Activated naive CD4-positive, alpha-beta T cell treated with Interleukin-2 at 50 U/mL for 16 hours (primary cell): ENCODE measurements at places on chromosomes 2 and 18.
A peak's percentile ranks its signal among the peaks of the same experiment; 100 is the strongest.

- DNase-seq = no peak
These were observed 389.8 kb downstream of the GALNT13 start for GRCh38 chr2:154261473-154262027.

- DNase-seq = no peak
These were observed 864.6 kb upstream of the FSHR start for GRCh38 chr2:50018921-50019320.

GRCh38 chr2:206616151-206616550, 26.1 kb upstream of the FAM237A start:
- no peak for DNase-seq

DNA sequence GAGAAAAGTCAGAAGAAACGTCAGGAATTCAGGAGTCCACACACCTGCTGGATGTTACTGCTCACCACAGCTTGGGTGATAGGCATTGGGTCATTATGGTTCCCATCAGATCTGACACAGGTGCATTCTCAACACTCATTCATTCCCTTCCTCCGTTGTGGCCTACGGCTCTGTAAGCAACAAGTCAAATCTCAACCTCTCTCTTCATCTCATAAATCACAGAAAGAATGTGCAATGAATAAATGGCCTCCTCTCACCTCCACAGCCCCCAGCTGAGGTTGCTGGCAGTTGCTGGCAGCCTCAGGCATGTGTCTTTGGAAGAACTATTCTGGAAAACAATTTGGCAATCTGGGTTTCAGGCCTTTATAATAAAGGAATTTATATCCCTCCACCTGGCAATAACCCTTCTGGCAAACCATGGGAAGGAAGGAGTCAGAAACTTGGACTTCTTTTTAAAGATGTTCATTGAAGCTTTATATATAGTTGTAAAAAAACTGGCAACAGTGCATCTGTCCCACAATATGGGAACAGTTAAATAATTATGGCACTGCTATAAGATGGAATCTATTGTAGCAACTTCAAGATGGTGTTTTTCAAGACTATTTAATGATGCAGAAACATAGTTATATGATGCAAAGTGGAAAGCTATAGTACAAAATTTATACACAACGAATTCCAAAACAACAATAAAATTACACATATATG, 175.4 kb downstream of the ANAPC1 start:
- DNase-seq = no peak

DNA sequence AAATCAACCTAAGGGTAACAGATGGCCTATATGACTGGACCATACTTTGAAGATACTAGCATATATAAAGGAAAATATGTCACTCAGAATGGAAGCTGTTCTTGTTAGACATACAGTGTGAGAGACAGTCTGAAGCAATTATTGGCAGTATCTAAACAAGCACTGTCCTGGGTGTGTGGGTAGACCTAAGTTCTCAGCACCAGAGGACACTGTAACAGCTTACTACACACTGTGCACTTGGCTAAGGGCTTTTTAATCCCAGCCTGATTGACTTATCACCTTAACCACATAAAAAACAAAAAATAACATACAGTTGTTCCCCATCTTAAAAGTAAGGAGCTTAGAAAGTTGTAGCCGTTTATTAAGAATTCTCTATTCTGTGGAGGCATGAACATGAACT, 1066.1 kb upstream of the FANCL start:
- DNase-seq = no peak

DNA sequence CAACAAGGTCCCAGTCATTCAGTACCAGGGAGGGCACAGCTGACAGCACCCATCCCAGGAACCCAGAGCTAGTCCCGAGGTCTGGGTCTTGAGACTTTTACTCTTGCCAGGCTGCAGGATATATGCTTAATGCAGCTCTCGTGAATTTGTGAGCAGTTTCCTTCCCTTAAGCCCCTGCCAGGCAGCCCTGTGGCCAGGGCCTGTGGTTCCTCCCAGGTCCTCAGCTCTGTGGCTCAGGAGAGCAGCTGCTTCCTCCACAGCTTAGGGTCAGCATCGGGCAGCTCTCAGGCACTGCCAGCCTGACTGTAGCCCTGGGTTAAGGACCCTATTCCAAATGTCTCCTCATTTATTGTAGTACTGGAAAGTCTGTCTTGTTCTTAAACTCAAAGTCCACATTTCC, 1384.8 kb downstream of the RPIA start:
- DNase-seq = no peak

GRCh38 chr2:16224298-16225045, 284.1 kb downstream of the MYCN start:
- no peak for DNase-seq

DNA sequence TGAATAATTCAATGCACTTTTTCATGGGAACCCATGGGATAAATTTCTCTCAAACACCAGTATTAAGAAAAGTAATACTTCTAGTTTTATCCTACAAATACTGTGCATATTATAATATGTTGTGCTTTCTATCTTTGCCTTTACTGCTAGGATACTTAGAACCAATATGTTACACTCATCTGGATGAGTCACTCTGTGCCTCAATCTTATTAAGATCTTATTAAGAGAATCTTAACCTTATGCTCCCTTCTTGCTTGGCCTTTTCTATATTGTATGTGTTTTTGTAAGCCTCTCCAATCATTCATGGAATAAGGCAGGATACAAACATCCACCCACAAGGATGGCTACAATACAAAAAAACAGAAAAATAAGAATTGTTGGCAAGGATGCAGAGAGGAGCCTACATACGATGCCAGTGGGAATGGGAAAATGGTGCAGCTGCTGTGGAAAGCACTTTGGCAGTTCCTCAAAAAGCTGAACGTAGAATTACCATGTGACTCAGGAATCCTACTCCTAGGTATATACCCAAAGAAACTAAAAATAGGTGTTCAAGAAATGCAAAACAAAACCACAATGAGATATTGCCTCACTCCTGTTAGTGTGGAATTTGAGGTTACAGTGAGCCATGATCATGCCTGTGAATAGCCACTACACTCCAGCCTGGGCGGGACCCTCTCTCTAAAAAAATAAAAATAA, 10.7 kb upstream of the TWSG1 start:
- DNase-seq = no peak

DNA sequence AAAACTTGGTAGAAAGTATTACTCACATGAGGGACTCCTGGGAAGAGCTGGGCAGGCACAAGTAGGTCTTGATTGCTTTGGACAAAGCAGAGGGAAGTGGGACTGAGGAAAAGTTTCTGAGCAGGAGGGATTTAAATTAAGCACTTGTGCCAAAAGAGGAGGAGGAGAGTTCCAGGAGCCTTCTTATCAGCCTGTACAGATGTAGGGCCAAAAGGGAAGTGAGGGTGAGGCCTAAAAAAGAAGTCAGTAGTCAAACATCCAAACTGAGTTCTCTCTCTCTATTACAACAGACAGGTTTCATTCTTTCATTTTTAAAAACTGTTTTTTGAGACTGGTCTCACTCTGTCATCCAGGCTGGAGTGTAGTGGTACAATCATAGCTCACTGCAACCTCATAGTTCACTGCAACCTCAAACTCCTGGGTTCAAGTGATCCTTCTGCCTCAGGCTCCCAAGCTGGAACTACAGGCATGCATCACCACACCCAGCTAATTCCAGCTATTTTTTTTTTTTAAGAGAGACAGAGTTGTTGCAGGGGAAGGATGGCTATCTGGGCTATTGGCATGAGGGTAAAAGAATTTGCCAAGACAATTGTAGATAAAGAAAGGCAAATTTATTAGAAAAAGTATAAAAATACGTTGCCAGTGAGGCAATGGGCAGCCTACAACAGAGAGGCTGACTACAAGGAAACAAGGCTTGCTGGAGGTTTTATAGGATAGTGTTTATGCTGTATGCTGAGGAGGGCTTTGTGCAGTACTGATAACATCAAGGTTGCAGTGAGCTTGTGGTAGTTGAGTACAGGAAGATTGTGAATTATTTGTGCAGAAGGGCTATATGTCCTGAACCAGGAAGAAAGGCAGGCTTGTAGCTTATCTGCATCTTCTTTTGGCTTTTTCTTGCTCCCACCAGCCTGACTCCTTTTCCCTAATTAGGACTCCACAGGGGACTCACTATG, 29.0 kb downstream of the CFAP210 start:
- DNase-seq = no peak

DNA sequence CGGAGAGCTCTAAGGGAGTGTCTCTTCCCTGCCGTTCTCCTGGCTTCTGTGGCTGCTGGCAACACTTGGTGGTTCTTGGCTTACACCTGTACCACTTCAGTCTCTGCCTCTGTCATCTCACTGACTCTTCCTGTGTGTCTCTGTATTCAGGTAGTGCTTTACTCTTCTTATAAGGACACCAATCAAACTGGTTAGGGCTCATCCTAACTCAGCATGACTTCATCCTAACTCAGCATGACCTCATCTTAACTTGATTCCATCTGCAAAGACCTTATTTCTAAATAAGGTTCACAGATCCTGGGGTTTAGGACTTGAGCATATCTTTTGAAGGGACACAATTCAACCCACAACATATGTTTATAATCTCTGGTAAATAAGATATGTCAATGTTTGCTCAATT, 51.6 kb upstream of the DSEL start:
- DNase-seq = no peak

- DNase-seq = peak; percentile 50
These were observed at the start of gene OTX1 for GRCh38 chr2:63050334-63051041. TSS of gene OTX1 (plus strand) at chr2:63050830. CDS start at chr2:63052991, 2,161 bp downstream.

DNA sequence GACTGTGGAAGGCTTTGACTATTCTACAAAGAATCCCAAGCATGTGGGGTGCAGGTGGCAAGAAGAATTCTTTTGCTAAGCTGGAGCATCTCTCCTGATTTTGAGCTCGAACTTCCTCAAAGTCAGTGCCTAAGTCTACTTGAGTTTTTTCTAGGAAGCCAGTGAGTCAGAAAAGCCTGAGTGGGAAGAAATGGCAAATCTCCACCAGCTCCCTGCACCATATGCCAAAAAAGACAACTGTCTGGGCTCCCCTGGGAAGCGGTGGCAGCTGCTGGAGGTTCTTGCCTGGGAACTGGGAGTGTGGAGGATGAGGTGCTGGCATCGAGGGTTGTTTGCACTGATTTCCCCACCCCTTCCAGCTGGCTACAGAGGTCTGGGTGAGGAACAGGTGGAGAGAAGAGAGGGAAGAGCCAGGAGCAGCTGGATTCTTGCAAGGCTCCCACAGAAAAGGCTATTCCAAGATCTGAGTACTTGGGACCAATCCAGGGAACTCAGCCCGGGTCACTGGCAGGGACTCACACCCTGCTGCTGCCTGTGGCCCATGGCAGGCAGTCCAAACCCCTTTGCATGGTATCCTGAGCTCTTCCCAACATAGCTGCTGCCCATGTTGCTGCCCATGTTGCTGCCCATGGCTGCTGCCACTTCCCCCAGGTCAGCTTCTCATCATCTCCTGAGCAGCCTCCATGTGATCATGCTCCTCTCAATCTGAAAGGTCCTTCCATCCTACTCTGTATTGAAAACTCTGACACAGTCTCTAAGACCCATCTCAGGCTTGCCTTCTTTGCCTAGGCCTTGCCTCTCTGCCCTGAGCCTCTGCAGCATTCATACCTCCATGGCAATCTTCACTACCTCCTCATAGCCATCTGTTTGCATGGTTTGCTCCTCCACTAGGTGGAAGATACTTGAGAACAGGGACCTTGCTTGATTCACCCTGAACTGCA, 128.3 kb upstream of the SPATS2L start:
- no peak for DNase-seq

- DNase-seq = no peak
These were observed 144.6 kb upstream of the RMP24 start for GRCh38 chr18:35827903-35828275.

- no peak for DNase-seq
These were observed 133.4 kb downstream of the AFF3 start for GRCh38 chr2:100008956-100009355.

- no peak for DNase-seq
These were observed 75.2 kb downstream of the KLHL29 start for GRCh38 chr2:23460228-23460627.

- no peak for DNase-seq
These were observed 8.3 kb downstream of the ATG16L1 start for GRCh38 chr2:233259730-233260129.

DNA sequence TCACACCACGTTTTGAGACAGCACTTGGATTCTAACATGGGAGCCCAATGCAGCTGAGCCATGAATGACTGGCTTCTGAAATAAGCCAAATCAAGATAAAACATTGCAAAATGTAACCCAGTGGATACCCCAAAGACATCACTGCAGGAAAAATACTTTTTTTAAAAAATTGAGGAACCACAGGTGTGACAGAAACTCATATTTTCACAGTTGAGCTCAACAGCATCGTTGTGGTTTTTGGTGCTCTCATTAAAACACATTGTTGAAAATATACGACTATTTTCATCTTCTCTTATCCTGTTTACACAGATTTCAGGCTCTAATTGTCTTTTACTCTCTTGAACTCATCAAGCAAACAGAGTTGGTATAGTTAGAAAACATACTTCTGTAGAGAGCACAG, 429.3 kb upstream of the VRK2 start:
- DNase-seq = no peak

- no peak for DNase-seq
These were observed 43.9 kb downstream of the TOGARAM2 start for GRCh38 chr2:29024882-29025430.

DNA sequence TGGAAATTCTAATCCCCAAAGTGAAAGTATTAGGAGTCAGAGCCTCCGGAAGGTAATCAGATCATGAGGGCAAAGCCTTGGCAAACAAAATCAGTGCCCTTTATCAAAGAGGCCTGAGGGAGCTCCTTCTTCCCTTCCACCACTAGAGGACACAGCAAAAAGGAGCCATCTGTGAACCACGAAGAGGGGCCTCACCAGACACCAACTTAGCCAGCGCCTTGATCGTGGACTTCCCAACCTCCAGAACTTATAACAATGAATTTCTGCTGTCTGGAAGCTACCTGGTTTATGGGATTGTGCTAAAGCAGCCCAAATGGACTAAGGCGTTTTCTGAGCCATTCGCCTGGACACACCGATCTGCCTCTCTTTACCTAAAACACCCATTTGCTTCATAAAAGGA, 133.1 kb downstream of the EIPR1 start:
- DNase-seq = no peak

DNA sequence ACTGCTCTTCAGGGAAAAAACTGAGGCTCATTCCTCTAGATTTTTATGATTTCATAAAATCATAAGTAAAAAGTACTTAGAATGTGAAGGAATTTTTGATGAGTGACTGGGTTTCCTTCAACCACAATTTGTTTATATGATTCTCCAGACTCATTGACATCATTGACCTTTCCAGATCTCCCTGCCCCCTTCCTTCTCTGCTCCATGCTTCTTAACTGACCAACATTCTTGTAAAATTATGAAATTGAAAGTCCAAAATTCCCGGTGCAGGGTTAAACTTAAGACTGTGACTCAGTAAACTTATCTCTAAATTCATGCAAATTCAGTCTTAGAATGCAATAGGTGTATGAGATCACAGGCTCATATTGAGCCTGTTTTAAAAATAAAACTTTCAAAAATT, 648.9 kb downstream of the TDRD15 start:
- no peak for DNase-seq

GRCh38 chr2:54524226-54524991, 68.3 kb downstream of the SPTBN1 start:
- peak; percentile 17 for DNase-seq

DNA sequence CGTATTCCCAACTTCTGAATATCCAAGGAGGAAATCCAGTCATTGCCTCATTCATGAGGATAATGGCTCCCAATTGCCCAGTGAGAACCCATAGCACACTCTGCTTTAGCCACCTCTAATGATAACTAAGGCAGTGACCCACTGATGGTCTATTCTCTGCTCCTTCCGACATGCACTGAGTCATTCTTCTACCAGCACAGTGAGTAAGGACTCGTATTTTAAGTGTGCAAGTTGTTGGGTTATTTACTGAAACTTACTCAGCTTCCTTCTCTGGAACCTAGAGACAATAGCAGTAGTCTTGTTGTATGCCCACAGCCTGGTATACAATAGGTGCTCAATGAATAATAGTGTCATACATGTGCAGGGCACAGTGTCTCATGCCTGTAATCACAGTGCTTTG, 81.1 kb upstream of the ZNF397 start:
- no peak for DNase-seq
